Cortex of kidney (tissue), 1 donor: ENCODE measurements at places on chromosomes 11 and 22.

GRCh38 chr11:35523861-35524260 is 1.6 kb downstream of the PAMR1 start:
- no peak for DNase-seq

DNA sequence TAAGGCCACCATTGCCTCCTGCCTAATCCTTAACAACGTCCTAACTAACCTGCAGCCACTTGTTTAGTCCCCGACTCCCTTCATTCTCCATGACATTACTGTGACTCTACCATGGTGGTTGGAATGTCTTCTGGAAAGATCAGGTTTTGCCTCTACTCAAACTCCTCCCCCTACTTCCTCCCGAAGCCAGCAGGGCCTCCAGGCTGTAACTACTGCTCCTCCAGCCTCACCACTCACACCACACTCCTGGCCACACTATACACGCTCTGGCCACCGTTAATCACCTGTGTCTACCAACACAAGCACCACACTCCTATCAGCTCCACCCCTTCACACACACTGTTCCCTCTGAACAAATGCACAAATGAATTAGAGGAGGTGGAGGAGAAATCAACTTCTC is 69.2 kb downstream of the PACSIN2 start:
- DNase-seq, result no peak

GRCh38 chr11:32100495-32100894 is 9.6 kb downstream of the RCN1 start:
- DNase-seq, result no peak

DNA sequence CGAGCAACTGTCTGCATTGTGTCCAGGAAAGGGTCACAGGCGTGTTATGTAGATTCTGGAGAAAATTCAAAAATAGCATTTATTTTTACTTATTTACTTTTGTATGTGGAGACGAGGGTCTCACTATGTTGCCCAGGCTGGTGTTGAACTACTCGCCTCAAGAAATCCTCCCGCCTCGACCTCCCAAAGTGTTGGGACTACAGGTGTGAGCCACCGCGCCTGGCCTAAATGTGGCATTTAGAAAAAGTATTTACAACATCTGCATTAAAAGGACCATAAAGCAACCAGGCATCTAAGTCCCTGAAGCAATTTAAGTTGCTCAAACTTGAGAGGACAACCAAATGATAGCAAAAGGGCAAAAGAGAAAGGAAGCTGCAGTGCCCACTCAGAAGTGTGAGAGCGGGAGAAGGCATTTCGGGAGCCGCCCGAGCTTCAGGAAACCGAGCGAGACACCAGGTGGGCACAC is 595 bp downstream of the TRIM66 start:
- no peak for DNase-seq

- no peak for DNase-seq
Observed at GRCh38 chr11:94134651-94135512, 6.2 kb downstream of the PANX1 start.

GRCh38 chr11:120181376-120181975 is 29.4 kb upstream of the OAF start:
- DNase-seq, result no peak

GRCh38 chr11:75982309-75982708 is 167.3 kb downstream of the UVRAG start:
- DNase-seq, result no peak

DNA sequence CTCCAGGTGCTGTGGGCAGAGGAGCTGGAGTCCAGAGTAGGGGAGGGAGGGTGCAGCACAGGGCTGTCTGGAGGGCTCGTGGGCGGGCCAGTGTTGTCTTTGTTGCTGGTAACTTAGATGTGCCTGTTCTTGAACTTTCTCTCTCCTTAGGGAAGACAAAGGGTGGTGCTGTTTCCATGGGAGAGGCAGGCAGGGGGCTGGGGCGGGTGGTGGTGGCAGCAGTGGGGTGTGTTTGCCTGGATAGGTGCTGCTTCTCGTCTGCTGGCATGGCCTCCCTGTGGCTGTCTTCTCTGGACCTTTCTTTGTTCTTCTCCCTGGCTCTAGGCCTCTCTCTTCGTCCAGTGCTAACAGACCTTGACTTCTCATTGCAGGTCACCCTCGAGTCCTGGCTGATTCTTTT is 8.5 kb downstream of the SIDT2 start:
- no peak for DNase-seq

- DNase-seq, result no peak
Observed at GRCh38 chr11:22234743-22235142, 41.9 kb downstream of the ANO5 start.

DNA sequence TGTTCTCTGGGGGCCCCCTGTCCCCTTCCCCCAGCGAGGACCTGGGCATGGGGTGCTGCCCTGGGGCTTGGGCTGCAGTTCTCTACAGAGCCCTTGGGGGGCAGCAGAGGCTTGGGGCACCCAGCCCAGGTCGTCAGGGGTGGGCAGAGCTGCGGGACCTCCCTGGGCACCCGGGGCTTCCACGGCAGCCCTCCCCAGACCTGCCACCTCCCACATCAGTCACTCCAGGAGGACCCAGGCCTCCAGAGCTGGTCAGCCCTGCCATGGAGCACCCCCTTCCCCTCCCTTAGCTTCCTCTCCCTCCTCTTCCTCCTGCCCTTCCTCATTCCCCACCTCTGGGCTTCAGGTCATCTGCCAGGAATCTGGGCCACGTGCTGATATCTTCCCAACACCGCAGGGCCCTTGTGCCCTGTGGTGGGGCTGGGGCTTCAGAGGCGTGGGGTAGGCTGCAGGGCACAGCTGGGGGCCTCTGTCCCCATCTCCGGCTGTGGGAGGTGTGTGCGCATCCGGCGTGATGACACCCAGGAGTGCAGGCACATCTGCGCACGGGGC is 5.8 kb downstream of the TSPAN4 start:
- no peak for DNase-seq

DNA sequence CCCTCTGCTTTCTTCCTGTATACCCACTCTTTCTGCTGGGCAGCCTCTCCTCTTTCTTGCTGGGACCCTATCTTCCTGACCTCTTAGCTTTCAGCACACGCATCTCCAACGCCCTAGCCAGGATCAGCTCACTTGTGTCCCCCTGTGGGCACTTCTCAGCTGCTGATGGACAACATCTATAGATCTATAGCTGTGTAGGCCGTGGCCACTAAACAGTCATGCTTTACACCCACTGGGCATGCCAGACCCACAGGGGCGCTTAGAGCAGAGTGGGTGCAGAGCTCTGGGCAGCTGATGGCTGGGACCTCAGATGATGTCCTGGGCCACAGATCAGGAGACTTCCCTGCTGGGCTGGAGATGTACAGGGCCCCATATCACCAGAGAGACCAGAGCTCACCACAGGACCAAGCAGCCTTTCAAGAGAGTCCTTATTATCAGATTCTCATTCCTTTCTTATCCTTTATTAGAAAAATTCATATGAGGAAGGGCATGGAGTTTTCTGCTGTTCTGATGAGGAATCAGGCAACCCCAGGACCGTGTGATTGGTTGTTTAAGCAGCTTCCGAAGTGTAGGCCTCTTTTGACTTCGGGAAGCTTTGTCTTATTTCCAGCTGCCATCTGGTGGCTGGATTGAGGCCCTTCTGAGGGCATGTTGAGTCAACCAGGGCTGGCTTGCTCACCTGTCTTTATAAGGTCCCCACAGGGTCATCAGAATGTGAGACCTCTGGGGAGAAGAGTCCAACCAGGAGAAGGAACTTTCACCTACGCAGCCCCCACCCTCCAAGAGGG is 60.5 kb downstream of the OSBP2 start:
- no peak for DNase-seq

GRCh38 chr22:29607426-29607825 is 4.0 kb downstream of the NF2 start:
- DNase-seq, result no peak

DNA sequence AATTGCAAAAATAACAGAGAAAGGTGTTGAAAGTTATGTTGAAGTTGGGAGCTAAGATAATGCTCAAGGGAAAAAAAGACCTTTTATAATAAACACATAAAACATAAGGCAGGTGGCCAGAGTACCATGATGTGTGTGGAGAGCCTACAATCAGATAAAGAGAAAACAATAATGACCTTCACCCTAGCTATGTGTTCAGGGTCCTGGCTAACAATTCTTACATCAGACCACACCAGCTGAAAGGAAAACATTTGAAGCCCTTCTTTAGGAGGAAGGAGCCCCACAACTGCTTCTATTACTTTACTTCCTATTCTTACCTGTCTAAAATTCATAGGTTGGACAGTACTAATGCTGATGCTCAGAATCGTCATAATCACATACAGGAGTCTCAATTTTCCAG is 2.5 kb downstream of the TSG101 start:
- no peak for DNase-seq

DNA sequence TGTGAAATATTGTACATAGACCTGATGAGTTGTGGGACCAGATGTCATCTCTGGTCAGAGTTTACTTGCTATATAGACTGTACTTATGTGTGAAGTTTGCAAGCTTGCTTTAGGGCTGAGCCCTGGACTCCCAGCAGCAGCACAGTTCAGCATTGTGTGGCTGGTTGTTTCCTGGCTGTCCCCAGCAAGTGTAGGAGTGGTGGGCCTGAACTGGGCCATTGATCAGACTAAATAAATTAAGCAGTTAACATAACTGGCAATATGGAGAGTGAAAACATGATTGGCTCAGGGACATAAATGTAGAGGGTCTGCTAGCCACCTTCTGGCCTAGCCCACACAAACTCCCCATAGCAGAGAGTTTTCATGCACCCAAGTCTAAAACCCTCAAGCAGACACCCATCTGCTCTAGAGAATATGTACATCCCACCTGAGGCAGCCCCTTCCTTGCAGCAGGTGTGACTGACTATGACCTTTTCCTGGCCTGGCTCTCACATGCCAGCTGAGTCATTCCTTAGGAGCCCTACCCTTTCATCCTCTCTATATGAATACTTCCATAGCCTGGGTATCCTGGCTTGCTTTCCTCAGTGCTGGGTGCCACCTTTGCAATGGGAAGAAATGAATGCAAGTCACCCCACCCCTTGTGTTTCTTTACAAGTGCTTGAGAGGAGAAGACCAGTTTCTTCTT is 12.3 kb downstream of the PIK3IP1 start:
- DNase-seq, result no peak

DNA sequence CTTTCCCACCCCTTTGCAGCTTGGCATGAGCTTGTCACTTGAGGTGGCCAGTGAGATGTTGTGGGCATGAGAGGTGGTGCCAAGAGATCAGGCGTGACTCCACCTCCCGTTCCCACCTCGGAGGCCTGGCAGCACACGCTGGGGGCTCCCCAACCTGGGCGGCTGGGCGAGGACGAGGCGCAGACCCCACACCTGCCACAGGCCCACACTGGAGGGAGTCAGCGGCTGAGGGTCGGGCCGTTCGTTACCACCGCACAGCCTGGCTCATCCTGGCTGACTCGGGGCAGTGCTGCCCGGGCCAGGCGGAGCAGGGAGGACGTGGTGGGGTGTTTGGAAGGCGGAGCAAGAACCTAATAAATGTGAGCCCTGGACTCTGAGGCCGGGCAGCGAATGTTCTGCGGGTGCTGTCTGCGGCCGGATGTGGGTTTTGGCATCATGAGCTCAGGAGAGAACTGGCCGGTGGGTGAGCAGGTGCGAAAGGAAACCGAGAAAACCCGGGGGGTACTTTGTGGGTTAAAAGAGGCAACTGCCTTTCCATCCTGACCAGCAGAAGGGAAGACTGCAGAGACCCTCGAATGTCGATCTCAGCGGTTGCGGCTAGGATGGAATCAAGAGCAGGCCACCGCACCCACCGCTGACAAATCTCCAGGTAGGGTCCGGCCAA is 10.2 kb upstream of the IFITM3 start:
- DNase-seq, result no peak

- no peak for DNase-seq
Observed at GRCh38 chr11:1762537-1763302, 1.0 kb downstream of the CTSD start.

GRCh38 chr11:116771935-116772334 is 852 bp downstream of the BUD13 start:
- no peak for DNase-seq

- no peak for DNase-seq
Observed at GRCh38 chr22:49326558-49326957, 501.1 kb downstream of the BRD1 start.

GRCh38 chr11:9726321-9727022 is 62.6 kb downstream of the SWAP70 start:
- DNase-seq, result no peak

- no peak for DNase-seq
Observed at GRCh38 chr22:28808716-28809355, 8.5 kb upstream of the XBP1 start.

- DNase-seq, result no peak
Observed at GRCh38 chr11:5280582-5281102, 10.9 kb upstream of the HBE1 start.

DNA sequence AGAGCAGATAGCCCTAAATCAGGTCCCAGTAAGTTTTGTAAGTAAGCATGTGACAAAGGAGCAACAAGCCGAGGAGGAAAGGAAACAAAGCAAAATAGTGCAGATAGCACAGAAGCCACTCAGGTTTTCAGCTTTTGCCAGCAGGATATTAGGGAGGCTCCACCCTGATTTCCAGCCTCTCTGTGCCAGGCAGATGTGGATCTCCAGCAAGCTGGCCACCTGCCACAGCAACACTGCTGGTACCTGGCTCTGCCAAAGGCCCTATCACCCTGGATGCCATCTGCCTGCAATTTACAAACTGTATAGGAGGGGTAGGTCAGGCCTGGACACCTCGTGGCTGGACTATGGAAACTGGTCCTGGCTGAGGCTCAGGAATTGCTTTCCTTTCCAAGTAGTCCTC is 12.2 kb upstream of the NNMT start:
- no peak for DNase-seq

GRCh38 chr22:45997077-45997776 is 20.3 kb upstream of the WNT7B start:
- DNase-seq, result no peak

DNA sequence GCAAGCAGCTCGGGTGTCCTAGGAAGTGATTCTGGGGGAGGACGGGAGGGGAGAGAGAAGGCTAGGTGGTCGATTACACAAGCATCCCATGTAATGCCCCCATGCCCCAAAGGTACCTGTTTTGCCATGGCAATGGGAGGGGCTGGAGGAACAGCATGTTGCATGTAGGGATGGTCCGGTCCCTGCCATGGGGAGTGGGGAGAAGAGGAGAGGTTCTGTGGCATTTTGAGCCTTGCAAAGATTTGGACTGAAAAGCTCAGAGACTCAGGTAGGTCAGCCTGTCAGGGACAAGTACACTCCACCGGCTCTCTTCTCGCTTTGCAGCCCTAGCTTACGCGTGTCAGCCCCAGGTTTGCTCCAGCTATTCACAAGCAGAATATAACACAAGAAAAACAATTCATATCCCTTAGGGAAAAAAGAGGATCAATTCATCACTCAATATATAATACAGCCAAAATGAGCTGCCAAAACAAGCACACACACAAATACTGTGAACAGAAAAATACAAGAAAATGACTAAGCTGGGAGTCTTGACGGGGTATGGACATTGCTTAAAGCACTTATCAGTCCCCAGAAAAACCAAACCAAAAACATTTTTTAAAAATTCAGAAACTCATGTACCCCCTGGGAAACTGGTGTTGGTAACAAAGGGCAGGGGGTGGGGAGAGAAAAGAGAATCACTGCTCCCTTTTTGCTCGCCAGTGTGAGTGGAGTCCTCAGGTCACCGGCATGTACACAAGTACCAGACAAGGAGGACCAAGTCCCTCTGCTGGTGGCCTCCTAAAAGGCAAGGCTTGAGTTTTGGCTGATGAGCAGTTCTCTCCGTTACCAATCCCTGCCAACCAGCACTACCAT is 21.6 kb downstream of the APOL5 start:
- no peak for DNase-seq
